ENCODE measurements at places on chromosomes 6 and 20.

DNA sequence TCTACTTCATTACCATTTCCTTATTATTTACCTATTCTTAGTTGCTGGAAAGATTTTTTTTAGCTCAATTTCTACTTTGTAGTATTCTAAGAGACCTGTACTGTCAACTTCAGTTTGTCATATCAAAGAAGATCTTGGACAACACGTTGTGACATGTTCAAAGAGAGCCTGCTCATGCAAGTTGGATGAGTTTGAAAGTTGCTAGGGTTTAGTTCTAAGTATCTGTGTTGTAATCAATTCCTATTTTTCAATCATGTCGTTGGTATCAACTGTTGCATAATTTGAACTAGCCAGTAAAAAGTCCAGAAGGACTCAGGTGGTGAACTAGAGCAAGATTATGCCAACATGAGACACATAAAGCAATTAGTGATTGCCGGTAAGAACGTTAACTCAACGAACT, 30.2 kb downstream of the PKIB start:
- DNase-seq: no peak

DNA sequence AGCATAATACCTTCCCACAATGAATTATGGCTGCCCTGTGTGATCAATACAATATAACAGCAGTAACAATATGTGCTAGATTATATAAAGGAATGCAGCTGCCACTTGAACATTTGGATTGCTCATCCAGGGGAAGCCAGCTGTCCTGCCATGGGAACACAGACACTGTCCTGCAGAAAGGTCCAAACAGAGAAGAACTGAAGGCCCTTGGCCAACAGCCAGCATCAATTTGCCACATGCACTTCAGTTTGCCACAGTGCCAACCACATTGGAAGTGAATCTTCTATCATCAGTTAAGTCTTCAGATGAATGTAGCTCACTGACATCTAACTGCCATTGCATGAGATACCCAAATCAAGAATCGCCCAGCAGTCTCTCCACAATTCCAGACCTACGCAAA, 332.4 kb downstream of the PRKN start:
- no peak for DNase-seq

- DNase-seq: no peak
Measured at GRCh38 chr6:159959976-159960384, 8.9 kb upstream of the IGF2R start.

DNA sequence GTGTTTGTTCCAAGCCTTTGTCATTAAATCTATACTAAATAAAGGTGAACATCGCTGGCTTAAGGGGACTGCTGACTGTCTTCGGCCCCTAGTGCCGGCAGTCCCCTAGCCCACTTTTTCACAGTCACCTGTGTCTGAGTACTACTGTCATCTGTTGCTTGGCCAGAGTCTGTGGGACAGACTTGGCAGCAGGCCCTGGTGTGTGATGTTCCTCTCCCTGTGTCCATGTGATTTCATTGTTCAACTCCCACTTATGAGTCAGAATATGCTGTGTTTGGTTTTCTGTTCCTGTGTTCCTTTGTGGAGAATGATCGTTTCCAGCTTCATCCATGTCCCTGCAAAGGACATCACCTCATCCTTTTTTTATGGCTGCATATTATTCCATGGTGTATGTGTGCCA, 133.4 kb downstream of the HAO1 start:
- no peak for DNase-seq

DNA sequence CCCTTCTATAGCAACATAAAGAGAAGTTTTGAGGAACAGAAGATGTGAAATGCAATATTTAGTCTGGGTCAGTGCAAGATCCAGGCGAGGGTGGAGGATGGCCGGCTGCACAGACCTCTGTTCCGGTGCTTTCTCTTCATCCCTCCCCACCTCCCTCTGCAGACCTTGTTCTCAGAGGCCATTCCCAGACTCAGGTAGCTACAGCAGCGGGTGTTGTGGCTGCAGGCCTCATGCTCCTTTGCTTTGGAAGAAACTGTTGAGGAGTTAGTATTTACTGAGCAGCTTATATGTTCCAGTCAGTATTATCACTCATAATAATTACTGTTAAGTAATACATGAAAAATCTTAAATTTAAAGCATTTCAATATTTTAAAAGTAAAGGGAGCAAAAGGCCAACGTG, 1.7 kb downstream of the BTN3A3 start:
- DNase-seq: no peak

DNA sequence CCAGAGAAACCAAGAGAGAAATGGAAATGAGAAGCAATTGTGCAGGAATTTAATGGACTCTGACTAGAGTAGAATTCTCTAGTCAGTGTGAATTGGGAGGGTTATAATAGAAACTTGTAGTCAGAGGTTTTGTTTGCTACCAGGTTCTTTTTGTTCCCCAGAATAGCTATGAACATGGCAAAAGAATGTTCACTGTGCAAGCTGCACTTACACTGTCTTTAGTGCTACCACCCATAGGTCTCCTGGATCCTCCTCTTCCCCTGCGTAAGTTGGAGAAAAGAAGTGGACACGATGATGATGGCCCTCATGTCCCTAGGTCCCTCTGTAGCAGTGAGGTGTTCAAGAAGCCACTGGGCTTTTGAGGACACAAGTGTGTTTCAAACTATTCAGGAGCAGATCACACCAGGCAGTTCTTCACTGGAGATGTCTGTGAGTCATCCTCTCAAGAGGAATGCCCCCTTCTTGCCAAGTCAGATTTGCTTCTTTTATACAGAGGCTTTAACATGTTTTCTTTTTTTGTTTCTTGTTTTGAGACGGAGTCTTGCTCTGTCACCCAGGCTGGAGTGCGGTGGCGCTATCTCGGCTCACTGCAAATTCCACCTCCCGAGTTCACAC, 47.6 kb upstream of the SMIM8 start:
- no peak for DNase-seq

- DNase-seq: no peak
Measured at GRCh38 chr6:168045706-168046620, 33.0 kb downstream of the FRMD1 start.

DNA sequence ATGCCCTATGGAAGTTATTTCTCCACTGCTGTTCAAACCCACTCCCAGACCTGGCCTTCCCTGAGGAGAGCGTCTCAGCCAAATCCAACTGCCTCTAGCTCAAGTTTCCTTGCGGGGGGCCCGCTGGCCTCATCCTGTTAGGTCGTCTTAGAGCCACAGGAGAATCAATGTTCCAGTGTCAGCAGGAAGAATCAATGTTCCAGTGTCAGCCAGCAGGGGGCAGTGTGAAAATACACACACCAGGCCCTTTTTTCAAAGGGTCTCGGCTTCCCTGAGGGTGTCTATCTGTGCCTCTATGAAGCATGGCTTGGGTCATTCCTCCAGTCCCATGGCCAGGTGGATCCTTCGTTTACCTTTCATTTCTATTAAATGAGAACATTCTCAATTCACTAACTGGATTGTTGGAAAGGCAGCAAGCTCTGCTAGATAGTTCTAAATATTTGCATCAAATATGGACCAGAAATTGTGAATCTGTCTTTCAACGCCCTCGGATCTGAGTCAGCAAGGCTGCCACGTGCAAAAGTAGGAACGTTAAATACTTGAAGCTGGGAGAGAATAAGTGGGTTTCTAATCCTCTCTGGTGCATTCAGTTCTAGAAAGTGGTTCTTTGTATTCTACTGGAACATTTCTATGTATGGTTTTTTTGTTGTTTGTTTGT, 19.2 kb downstream of the PRND start:
- DNase-seq: peak; percentile 51

DNA sequence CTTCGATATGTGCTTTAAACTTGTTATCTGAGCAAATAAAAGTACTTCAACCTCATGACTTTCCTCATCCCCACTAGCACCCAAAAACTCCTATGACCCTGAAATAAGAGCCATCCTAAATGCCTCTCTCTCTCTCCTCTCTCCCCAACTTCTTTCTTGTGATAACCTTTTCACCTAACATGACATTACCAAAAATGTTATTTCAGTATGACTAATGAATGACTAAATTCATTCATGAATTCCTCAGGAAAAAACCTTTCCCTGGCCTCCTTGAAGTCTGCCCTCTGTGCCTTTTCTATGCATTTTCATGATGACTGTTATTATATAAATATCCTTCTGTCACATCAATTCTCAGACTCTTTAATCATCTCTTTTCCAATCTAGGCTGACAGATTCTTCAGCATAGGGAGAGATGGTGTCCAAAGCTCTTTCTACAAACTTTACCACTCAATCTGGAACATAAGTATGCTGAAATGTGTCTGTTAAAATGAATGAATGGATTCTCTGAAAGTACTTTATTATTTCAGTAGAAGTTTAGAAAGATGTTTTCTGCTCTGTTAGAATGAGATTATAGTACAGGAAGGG, 114.3 kb upstream of the GGTLC1 start:
- no peak for DNase-seq

GRCh38 chr6:91132461-91132860, 545.6 kb upstream of the MAP3K7 start:
- no peak for DNase-seq
